NCI-H526 treated with DMSO at 0.1 percent for 48 hours (cell line): ENCODE measurements at places on chromosomes 4 and X.

GRCh38 chrX:40550066-40550465 lies 30.7 kb upstream of the ATP6AP2 start:
- DNase-seq: no peak

- no peak for DNase-seq
Measured at GRCh38 chrX:69031181-69031580, 134.1 kb downstream of the PJA1 start.

- DNase-seq: peak; percentile 57
Measured at GRCh38 chr4:145731028-145731427, 51.1 kb downstream of the C4orf51 start.

DNA sequence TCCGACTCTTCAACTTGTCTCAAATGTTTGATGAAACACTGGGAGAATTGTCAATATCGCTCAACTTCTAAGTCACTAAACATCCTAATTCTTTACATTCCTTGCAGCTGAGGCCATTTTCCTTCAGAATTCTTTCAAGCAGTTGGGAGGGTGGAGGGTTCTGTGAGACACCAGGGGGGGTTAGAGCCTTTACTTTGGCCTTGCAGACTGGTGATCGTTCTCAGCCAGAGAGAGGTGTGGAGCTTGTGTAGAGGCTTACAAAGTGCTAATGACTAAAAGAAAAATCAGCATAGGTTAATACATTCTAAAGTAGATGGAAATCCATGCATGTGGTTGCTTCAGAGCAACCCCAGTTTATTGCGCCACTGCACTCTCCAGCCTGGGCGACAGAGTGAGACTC lies 21.3 kb upstream of the SOX3 start:
- no peak for DNase-seq

DNA sequence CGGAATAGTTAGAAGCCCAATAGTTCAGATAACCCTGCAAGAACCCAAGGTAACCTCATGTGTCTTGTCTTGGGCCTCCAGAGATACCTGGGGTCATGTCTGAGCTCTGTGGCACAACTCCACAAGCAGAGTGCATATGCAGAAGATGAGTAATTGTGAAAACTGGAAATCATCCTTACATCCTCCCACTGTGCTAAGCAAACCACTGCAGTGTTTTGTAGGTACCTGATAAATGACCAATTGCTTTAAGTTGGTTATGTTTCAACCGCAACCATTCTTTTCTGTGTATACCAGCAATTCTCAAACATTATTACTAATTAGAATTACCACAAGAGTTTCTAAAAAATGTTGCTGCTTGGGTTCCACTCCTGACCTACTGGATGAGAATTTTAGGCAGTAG lies 73.2 kb downstream of the CBLL2 start:
- DNase-seq: no peak

DNA sequence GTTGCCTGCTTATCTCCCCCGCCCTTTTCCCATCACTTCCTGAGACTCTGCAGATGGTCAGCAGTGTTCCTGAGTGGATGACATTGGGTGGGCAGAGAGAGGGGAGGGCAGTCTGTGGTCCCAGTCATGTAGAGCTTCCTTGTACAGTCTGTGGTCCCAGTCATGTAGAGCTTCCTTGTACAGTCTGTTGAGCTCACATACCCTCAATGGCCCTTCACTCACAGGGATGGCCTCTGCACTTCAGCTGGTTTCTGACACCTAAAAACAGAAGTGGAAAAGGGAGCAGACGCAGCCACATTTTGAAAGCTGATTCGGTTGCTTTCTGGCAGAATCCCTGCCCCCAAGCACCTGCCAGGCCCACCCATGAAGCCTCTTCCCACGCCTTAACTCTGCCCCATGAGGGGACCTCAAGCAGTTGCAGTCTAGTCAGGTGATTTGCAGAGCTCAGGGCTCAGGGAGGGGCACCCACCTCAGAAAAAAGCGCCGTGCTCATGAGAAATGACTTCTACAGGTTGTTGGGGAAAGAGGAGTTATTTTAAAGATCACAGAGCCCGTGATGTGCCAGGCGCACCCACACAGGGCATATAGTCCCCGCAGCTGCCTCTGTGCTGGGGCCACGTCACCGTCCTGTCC lies 3.6 kb upstream of the TMEM271 start:
- no peak for DNase-seq

- no peak for DNase-seq
Measured at GRCh38 chrX:13084611-13085010, 40.2 kb upstream of the FAM9C start.

- DNase-seq: no peak
Measured at GRCh38 chr4:29014555-29014954, 1705.6 kb upstream of the PCDH7 start.

DNA sequence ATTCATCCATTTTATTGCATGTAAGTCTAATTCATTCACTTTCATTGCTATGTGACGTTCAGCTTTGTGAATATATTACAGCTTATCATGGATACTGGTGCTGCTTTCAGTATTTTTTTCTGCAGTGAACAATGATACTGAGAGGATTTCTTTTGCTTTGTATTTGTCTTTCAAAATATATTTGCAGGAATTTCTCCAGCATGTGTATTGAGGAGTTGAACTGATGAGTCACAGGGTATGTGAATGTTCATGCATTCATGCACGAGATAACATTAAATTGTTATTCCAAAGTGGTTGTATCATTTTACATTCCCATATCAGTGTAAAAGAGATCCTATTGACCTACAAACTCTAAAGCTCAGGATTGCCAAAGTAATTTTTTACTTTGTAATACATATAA lies 283.8 kb upstream of the ARSJ start:
- no peak for DNase-seq

GRCh38 chr4:108160741-108161352 lies 7.9 kb downstream of the LEF1 start:
- DNase-seq: no peak

DNA sequence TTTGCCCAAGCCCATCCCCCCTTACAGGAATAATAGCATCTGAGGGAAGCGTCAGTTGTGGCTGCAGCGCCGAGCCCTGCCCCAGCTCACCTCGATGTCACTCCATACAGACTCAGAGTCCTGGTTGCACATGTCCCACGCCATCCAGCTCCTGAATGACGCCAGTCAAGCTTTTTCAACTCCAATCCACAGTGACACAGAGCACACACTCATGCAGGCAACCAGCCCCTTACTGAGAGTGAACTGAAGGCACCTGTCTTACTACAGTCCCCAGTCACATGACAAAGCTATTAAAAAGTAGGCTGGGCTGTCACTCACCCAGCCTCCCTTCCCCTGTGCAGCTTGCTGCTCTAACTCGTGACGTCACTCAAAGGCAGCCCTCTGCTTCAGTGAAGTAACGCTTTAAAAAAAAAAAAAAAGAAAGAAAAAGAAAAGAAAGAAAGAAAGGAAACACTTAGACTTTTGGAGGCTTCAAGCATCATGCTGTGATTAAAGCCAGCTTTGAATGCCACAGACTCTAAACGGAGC lies at the start of gene PPARGC1A:
Gene PPARGC1A, minus strand, starts transcription at position 234 of the 528 bp plus-strand sequence. Its CDS starts 90 bp downstream, at position 144.
- no peak for DNase-seq

DNA sequence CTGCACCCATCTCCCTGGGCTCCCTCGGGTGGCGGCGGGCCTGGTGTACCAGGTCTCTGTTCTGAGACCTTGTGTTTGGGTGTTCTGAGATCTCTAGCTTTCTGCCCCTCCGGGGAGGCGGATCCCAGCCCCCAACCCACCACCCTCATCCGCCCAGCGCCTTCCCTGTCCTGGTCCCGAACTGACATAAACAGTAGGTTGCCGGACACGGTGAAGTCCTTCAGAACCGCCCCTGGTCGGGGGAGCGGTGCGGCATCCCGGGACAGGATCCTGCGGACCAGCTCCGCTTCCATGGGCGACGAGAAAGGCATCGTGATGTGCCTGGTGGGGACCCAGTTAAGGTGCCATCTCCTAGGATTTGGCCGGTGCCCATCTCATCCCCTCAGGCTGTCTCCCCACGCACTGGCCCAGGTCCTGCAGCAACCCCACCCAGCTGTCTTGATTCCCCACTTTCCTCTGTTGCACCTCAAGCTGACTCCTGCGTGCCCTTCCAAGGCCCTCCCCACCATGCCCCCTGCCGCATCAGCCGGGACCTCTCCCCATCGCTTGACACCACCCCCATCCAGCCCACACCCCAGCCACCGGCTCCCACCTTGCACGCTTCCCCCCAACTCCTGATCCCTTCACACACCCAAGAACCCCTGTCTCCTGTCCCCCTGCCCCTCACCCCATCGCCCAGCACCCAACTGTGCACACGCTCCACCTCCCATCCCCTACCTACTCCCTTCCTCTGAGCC lies 900 bp downstream of the CTAG2 start:
- no peak for DNase-seq

GRCh38 chr4:77039796-77040195 lies 36.0 kb downstream of the CCNI start:
- DNase-seq: no peak

GRCh38 chrX:16839219-16839851 lies 30.8 kb downstream of the RBBP7 start:
- DNase-seq: no peak
